Caudate nucleus (tissue), 63 donors: ENCODE measurements at places on chromosomes 1 and 21.

- no peak for DNase-seq
These were observed 288.6 kb upstream of the USP24 start for GRCh38 chr1:55503663-55504305.

GRCh38 chr1:153795934-153796785 is 21.0 kb downstream of the SLC27A3 start:
- no peak for DNase-seq

- DNase-seq = no peak
These were observed 4.8 kb upstream of the TDRD10 start for GRCh38 chr1:154497026-154497806.

DNA sequence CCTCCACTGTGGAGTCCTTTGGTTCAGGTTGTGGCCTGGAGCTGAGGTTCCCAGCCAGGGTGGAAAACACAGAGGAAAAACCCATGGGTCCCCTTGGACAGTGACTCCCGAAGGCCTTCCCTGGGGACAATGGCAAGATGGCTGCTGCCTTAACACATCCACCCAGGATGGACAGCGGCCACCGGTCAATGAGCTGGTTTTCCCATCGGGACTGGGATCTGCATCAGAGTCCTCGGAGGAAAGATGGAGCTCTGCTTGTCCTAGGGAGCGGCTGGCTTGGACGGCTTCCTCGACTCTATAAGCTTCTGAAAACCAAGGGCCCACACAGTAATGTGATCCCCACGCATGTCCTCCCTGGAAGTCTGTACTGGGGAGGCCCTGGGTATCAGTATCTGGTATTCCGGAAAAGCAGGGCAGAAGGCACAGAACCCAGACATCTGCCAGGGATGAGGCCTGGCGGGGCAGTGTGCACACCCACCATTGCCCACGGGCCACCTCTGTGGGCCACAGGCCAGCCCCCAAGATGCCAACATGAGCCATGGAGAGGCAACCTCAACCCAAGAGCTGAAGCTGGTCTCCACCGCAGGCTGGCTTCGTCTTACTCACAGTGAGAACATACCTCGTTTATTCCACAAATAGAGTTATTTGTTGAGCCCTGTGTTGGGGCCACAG is 94.7 kb upstream of the VAMP3 start:
- DNase-seq = no peak

DNA sequence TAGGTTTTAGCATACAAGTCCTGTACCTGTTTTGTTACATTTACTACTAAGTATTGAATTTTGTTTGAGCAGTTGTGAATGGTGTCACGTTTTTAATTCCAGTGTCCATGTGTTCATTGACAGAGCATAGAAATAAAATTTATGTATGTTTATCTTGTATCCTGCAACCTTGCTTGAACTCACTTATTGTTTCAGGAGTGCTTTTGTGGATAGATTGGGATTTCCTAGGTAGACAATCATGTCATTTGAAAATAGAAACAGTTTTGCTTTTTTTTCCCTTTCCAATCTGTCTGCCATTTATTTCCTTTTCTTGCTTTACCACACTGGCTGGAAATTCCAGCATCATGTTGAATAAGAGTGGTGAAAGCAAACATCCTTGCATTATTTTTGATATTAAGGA is 15.0 kb upstream of the ABCG1 start:
- DNase-seq = no peak

GRCh38 chr1:55197099-55197498 is 18.1 kb downstream of the USP24 start:
- DNase-seq = no peak

DNA sequence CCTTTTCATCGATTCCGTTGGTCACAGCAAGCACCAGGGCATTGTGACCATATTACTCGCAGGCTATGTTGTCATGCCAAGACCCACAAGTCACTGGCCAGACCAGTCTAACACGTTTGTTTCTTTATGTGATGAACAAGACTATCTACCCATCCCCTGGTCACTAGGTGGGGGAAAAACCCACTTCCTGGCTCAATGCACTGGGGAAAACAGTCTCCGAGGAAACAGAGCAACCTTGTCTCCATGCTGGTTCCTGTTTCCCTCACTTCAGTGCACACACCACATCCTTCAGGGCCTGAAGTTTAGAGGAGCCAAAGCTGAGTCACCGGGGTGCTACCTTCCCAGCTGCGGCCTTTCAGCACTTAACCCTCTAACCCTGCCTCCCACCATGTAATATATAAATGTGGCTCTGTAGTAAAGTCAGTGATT is 20.9 kb downstream of the ERICH3 start:
- no peak for DNase-seq

- DNase-seq = no peak
These were observed 21.2 kb upstream of the CHI3L1 start for GRCh38 chr1:203207751-203208150.

DNA sequence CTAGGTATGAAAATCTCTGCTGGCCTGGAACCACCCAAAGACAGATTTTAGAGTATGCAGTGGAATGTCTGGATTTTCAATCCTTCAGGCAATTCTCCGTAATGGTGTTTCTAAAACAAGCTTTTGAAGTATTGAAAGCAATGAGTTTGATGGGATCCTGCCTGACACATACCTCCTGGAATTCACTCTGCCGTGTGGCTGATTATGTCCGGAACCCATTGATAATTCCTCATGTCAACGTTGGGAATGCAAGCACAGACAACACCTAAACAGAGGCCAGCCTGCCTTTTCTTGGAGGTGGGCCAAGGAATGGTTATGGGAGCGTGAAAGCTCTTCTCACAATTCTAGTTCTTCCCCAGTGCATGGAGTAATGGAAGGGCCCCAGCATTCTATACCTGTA is 168.9 kb upstream of the HMCN1 start:
- no peak for DNase-seq

DNA sequence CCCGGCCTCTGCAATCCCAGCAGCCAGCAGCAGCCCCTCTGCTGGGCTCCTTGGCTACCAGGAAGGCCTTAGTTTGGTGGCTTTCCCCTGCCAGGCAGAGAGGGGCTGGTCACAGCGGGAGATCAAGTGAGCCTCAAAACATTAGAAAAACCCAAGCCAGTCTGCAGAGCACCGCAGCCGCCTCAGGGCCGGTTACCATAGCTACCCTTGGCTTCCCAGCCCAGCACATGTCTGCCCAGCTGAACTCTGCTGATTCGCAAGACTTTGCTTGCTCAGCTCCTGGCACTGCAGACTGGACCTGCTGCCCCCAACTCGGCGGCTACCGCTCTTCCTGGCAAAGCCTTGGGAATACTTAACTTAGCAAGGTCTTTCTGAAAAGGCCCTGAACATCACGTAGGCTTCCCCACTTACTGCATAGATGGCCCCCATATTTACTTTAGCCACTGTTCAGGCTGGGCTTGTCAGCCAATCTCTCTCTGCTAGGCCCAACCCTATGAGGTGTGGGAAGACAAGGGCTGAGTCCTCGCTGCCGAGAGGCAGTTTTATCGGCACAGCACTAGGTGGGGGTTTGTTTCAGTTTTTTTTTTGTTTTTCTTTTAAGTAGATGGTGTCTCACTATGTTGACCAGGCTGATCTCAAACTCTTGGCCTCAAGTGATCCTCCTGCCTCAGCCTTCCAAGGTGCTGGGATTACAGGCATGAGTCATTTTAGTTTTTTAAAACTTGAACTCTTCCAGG is 28.6 kb upstream of the PLEKHG5 start:
- DNase-seq = no peak

DNA sequence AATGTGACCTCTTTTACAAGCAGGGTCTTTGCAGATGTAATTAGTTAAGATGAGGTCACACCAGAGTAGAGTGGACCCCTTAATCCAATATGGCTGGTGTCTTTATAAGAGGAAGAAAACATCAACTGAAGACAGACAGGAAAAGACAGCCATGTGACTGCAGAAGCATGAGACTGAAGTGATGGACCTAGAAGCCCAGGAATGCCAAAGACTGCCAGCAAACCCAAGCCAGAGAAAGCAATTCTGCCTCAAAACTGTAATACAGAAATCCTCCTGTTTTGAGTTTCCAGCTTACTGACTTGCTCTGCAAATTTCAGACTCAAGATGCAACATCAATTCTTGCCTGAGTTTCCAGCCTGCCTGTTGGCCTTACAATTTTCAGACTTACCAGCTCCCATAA is 17.3 kb downstream of the ENAH start:
- no peak for DNase-seq

GRCh38 chr1:165635823-165636222 is 4.8 kb downstream of the MGST3 start:
- no peak for DNase-seq

GRCh38 chr1:3729594-3730542 is 22.4 kb upstream of the CCDC27 start:
- DNase-seq = no peak

DNA sequence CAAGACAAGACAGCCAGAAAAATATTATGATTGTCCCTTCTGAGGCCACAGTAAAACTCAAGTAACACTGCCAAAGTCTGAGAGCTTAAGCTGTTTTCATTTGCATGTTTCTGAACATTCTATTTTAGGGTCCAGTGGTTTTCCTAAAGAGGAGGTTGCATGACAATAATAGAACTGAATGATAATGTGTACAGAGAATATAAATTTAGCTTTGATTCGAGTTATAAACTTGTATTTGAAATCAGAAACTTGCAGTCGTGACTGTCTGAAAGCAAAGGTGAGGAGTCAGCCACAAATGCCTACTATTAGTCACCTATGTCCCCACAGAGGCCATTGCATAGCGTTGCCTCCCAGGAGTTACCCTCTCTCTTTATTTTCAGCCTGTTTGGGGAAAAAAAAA is 363.1 kb upstream of the ADGRL2 start:
- no peak for DNase-seq

DNA sequence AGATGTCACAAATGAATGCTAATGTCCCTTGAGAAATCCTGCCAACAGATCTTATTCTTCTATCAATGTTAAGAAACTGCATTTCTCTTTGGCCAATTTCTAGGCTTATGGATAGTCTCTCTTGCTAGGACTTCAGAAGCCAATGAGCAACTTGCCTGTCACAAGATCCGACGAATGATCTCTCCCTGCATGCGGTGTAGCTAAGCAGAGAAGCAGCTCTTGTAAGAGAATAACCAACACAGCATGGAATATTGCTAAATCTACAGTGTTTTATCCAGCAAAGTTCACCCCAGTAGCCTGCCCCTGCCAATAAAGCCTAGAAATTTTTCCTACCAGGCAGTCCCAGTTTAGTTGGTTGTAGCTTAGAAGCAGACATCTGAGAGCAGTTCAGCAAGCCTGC is 2.1 kb upstream of the SLC44A5 start:
- no peak for DNase-seq

DNA sequence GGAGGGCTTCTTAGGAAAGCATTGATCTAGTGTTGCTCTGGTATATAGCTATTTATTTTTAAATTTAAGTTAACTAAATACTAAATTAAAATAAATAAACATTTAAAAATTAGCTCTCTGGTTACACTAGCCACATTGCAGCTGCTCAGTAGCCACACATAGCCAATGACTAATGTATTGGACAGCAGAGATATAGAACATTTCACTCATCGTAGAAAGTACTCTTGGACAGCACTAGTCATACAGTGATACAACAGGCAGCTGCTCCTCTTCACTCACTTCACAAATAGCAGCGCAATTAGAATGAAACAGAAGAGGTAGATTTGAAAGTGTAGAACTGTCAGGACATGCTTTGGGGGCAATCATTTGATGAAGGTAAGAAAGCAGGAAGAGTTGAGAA is 245.4 kb downstream of the PBX1 start:
- DNase-seq = no peak

- DNase-seq = peak; percentile 50
These were observed at the start of gene ADARB1 for GRCh38 chr21:45074048-45074817. ADARB1 (plus strand) TSS chr21:45074580; CDS start chr21:45171657, 97,077 bp downstream.

- no peak for DNase-seq
These were observed 114.7 kb downstream of the PBX1 start for GRCh38 chr1:164673584-164674214.

- DNase-seq = no peak
These were observed 15.9 kb upstream of the BTG2 start for GRCh38 chr1:203289281-203289981.

- DNase-seq = no peak
These were observed 444.8 kb downstream of the TTLL7 start for GRCh38 chr1:83554174-83554573.

GRCh38 chr21:15219894-15220293 is 155.1 kb upstream of the NRIP1 start:
- no peak for DNase-seq
